ENCODE measurements at places on chromosomes 7 and 10.
A peak's percentile ranks its signal among the peaks of the same experiment; 100 is the strongest.

- DNase-seq: no peak
Measured at GRCh38 chr10:3757250-3757637, 27.8 kb downstream of the KLF6 start.

GRCh38 chr7:113087071-113087998 is 708 bp upstream of the GPR85 start:
- DNase-seq: no peak

GRCh38 chr7:135077642-135078041 is 70.2 kb upstream of the TMEM140 start:
- no peak for DNase-seq

GRCh38 chr7:27928001-27928400 is 188.0 kb downstream of the TAX1BP1 start:
- no peak for DNase-seq

- DNase-seq: no peak
Measured at GRCh38 chr10:114362826-114363355, 41.4 kb downstream of the AFAP1L2 start.

GRCh38 chr7:39125846-39126245 is 148.1 kb downstream of the POU6F2 start:
- no peak for DNase-seq

DNA sequence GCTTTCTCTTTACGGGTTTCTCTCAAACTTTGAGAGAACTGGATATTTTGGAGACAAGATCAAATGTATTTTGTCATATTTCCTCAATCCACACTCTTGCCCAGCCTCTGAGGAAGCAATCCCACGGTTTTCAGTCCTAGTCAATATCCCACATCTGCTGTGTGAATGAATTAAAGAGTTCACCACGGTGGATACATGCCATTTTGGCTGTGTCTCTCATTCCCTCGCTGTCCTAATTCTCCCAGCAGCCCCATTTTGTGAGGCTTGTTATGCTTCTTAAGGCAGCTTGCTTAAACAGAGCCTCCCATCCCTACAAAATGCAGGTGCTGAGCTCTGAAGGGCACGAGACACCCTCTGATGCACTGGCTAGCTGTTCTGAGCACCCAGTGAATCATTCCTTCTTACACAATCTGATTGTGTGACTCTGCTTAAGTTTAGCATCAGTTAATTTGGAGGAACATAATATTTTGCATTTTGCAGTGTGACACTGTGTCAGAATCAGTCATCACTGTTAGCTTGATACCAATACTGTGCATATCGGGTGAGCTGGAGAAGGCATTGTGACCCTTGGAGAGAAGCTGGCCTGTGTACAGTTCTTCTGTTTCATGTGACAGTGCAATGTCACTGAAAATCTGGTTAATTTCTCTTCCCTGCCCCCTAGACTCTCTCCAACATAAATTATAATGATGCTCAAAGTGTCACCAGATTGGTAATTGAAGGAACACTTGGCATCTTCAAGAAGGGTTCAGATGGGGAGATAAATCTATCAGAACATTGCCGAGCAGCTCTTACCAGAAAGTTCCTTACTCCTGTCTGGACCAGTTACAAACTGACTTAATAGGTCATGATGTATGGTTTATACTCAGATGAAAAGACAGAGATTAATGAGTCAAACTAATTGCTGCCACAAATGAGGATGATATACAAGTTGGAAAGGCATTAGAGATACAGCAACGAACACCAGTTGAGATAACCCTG is 103.7 kb upstream of the AOAH start:
- DNase-seq: no peak

DNA sequence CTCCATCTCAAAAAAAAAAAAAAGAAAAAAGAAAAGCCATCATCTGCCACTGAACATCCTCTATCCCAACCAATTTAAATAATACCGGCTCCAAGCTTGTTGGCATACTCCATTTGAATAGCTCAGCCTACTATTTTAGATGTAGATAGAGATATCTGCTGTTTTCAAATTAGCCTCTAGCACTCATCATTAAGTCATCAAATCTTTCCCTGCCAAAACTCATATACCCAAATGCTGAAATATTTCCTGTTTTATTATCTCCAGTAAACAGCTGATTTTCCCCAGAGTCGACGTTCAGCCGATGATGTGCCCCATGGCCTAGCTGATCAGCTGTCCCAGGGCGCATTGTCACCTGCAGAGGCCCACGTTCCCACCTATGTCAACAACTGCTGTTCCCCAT is 34.5 kb upstream of the FRMD4A start:
- DNase-seq: no peak

- DNase-seq: no peak
Measured at GRCh38 chr10:48542471-48543181, 62.2 kb downstream of the ARHGAP22 start.

- no peak for DNase-seq
Measured at GRCh38 chr7:107039199-107039900, 5.2 kb upstream of the PRKAR2B start.

- peak; percentile 42 for DNase-seq
Measured at GRCh38 chr7:6026011-6026819, 5.0 kb upstream of the ANKRD61 start.

DNA sequence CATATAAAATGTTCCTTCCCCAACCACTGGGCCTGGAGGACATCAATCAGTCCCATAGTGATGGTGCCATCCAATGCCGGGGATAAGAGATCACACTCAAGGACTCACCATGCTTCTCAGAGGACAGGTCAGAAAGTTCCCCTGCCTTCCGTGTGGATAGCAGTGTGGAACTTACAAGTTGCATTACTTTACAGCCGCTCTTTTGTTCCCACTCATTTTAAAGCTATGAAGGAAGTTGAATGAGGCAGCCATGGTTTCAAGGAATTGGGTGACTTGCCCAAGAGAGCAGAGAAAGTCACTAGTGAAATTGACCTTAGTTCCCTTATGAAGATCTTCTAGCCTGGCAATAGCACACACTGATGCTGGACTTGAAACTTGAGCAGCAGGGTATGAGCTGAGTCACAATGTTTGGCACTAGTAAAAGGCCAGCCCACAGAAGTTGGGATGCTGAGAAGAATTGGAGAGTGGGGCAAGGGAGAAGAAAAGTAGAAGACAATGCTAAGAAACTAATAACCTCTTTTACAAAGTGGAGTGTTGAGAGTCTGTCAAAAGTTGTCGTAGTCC is 78.7 kb downstream of the CXCL12 start:
- no peak for DNase-seq

Measured in GM19239 (cell line).